ENCODE measurements at places on chromosomes 7 and 10. TPM values are rescaled to one million over a fixed set of nuclear protein-coding genes. Genes with fewer than 3 reads are reported as not detected.

Gene CHST15
- total RNA-seq = 148 TPM

Gene FFAR4
- total RNA-seq = not detected

Gene C10orf90
- total RNA-seq = not detected

Gene CCDC3
- 26.1 TPM for total RNA-seq

Gene LEP
- not detected for total RNA-seq

Gene TMEM225B
- 0.46 TPM for total RNA-seq

Gene HOXA6
- not detected for total RNA-seq

Gene ASAH2B
- 5.7 TPM for total RNA-seq

GRCh38 chr10:60299961-60300883 is 89.5 kb downstream of the ANK3 start:
- H3K36me3 ChIP-seq = no peaks in the 10 kb centered on the region
- H3K4me3 ChIP-seq = no peak overlapping the region
- H3K27me3 ChIP-seq = no peaks in the 10 kb centered on the region
- peak overlapping the region; percentile 20 for H3K27ac ChIP-seq

DNA sequence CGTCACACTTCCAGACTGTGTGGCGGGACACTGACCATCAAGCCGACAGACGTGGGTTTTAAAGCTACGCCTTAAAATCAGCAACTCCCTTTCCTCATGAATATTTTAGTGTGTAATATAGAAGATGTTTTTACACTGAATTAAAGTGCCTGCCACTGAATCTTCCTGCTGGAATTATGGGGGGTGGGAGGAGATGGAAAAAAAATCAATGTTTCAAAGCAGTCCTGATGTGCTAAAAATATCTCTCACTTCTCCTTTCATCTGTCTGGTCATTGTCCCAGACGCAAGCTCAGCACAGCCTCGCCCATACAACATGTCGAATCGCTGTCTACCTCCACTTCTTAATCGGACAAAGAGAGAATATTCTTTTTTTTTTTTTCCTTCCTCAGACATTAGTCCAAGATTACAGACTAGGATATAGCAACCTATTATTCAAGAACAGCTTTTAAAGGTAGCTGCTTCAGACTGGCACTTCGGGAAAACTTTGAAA is 165.1 kb upstream of the KLF14 start:
- no peak overlapping the region for H3K27ac ChIP-seq
- DNase-seq = no peak
- peaks cover 9% of the 10 kb centered on the region for H3K27me3 ChIP-seq
- H3K4me3 ChIP-seq = no peak overlapping the region
- H3K4me1 ChIP-seq = peaks cover 17% of the 10 kb centered on the region
- H3K36me3 ChIP-seq = no peaks in the 10 kb centered on the region

- H3K4me3 ChIP-seq = no peak overlapping the region
- H3K36me3 ChIP-seq = no peaks in the 10 kb centered on the region
- H3K27ac ChIP-seq = no peak overlapping the region
- no peak for DNase-seq
- H3K27me3 ChIP-seq = no peaks in the 10 kb centered on the region
- H3K4me1 ChIP-seq = no peaks in the 10 kb centered on the region
Measured at GRCh38 chr7:47511699-47512370, 70.1 kb downstream of the TNS3 start.

DNA sequence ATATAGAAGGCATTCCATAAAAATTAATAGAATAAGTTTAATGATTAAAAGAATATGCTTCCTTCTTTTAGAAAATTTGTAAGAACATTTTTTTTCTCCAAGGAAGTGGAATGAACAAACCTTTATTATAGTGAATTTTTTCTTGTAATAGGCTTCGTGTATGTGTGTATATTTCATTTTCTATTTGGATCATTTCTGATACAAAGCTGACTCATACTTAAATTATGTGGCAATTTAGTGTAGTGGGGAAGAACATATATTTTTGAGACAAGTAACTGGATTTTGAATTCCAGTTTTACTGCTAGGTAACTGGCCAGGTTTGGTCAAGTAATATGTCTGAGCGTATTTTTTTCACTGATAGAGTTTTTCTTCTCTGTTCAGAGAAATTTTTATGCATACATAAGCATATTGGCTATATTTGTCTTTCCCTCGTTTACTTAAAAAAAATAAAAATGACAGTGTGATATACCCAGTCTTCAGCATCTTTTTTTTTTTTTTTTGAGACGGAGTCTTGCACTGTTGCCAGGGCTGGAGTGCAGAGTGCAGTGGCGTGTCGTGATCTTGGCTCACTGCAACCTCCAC is 50.8 kb downstream of the CDK13 start:
- H3K27me3 ChIP-seq = no peaks in the 10 kb centered on the region
- no peak for DNase-seq
- H3K4me1 ChIP-seq = no peaks in the 10 kb centered on the region
- no peak overlapping the region for H3K27ac ChIP-seq

DNA sequence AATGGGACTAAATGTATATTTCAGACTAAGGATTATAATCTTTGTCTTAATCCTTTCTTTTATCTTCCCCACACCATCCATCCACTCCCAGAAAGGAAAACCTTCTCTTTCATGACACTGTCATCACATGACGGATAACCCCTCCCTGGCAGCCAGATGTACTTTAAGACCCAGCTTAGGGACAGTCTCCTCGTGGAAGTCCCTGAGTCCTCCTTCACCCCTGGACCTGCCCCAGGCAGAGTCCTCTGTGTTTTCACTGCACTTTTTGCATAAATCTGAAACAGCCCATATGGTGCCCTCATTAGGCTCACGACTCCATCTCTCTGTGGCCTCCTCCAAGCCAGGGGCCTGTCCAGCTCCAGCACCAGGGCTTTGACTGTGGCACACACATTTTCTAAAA is 16.0 kb downstream of the NRAP start:
- peaks cover 3% of the 10 kb centered on the region for H3K27me3 ChIP-seq
- DNase-seq = no peak
- no peaks in the 10 kb centered on the region for H3K4me1 ChIP-seq

DNA sequence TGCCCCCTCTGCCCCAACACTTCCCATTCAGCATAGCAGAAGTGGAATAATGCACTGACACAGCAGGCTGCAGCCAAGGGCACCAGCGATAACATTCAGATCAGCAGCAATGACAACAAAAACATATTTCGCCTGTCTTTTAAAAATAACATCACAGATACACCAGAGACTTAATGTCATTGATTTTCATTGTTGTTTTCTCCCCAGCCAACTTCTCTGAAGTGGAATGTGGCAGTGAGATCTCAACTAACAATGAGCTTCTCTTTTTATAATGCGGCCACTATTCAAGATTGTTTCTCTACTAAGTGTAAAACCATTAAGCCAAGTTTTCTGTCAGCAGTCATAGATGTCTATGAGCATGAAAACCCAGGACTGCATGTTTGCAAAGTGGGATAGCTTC is 158.2 kb upstream of the TMEM229A start:
- no peak for DNase-seq
- H3K27me3 ChIP-seq = no peaks in the 10 kb centered on the region
- H3K27ac ChIP-seq = no peak overlapping the region
- no peaks in the 10 kb centered on the region for H3K4me1 ChIP-seq

DNA sequence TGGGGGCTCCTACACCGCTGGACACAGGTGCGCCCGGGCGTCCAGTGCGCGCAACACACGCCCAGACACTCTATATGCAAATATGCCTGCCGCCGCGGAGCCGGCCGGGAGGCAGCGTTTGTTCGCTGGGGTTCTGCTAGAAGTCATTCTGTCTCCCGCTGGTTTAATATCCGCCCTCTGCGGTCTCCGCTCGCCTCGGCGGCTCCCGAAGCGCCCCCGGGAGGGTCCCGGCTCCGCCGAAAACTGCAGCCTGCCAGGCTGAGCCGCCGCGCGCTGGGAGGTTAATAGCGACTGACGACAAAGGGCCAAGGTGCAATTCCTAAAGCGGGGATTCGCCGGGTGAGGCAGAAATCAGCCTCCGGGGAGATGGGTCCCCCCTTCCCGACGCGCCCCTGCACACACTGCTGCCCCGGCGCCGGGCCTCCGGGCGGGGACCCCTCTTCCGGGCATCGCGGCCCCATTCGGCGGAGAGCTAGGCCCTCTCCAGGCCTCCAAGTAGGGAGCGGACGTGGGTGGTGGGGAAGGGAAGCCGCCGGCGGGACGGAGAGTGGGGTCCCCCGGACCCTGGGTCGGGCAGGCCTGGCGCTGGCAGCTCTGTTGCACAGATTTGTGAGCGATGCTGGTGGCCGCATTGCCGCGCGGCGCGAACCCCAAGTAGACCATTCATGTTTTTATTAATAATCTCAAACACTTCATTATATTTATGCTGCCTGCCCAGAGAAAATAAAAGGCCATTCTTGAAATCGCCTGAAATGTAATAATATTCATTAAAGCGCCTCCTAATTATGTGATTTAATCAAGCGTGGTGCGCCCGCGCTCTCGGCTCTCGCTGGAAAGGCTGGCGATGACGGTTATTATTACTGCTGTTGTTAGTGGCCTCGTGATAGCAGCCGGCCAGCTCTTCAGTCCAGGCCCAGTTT is 9.1 kb downstream of the EN2 start:
- peaks cover 30% of the 10 kb centered on the region for H3K27me3 ChIP-seq
- no peak overlapping the region for H3K27ac ChIP-seq
- peak; percentile 87 for DNase-seq
- H3K4me1 ChIP-seq = peaks cover 20% of the 10 kb centered on the region

GRCh38 chr7:45882465-45882810 is 5.8 kb upstream of the IGFBP1 start:
- H3K4me1 ChIP-seq = peaks cover 14% of the 10 kb centered on the region
- H3K27ac ChIP-seq = no peak overlapping the region
- peaks cover 5% of the 10 kb centered on the region for H3K27me3 ChIP-seq
- no peak for DNase-seq
- no peak overlapping the region for H3K4me3 ChIP-seq

- no peak for DNase-seq
- no peak overlapping the region for H3K4me3 ChIP-seq
- H3K27ac ChIP-seq = no peak overlapping the region
- no peaks in the 10 kb centered on the region for H3K4me1 ChIP-seq
Measured at GRCh38 chr10:59018977-59019376, 157.5 kb upstream of the PHYHIPL start.

- no peak for DNase-seq
- H3K27ac ChIP-seq = peak overlapping the region; percentile 90
- H3K27me3 ChIP-seq = peaks cover 3% of the 10 kb centered on the region
- peaks cover 27% of the 10 kb centered on the region for H3K4me1 ChIP-seq
Measured at GRCh38 chr10:7475939-7476338, 65.1 kb upstream of the SFMBT2 start.

DNA sequence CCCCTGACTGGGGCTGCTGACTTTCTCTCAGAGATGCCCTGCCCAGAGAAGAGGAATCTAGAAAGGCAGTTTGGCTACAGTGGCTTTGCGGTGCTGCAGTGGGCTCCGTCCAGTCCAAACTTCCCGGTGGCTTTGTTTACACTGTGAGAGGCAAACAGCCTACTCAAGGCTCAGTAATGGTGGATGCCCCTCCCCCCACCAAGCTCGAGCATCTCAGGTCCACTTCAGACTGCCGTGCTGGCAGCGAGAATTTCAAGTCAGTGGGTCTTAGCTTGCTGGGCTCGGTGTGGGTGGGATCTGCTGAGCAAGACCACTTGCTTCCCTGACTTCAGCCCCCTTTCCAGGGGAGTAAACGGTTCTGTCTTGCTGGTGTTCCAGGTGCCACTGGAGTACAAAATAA is 734.5 kb upstream of the LRRN3 start:
- no peaks in the 10 kb centered on the region for H3K4me1 ChIP-seq
- no peak for DNase-seq
- H3K27ac ChIP-seq = no peak overlapping the region
- no peak overlapping the region for H3K4me3 ChIP-seq
- H3K36me3 ChIP-seq = no peaks in the 10 kb centered on the region

DNA sequence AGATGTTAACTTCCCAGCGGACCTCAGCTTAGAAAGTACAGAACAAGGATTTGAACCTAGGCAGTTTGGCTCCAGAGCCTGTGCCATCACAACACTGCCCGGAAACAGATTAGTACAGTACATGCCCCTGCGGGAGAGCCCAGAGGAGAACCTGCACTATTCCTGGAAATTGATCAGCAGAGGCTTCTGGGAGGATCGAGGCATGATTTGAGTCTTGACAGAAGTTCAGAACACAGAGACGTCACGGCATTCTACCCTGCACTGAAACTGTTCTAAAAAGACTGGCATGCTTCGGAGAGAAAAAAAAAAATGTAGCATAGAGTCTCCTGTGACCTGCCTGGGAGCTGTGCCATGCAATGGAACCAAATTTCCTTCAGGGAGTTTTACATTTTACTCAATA is 9.2 kb upstream of the IL6 start:
- H3K27me3 ChIP-seq = peaks cover 2% of the 10 kb centered on the region
- no peak overlapping the region for H3K27ac ChIP-seq
- no peak overlapping the region for H3K4me3 ChIP-seq
- no peaks in the 10 kb centered on the region for H3K4me1 ChIP-seq
- DNase-seq = no peak

DNA sequence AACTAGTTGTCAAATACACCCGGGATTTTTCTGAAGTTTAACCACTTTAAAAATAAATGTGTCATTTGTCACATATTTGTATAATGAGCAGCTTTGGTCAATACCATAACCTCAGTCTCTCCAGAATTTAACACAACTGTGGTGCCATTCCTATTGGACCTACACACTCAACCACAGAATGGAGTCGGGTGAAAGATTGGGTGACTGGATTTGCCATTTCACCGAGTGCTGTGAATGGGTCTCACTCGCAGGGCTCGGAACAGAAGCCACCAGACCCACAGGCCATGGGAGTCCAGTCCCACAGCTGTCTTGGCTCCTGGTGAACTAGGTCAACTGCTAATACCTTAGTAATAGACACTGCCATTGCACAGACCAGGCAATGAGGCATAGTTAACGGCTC is 298.4 kb downstream of the CCDC3 start:
- DNase-seq = no peak
- peaks cover 3% of the 10 kb centered on the region for H3K27me3 ChIP-seq
- no peaks in the 10 kb centered on the region for H3K36me3 ChIP-seq
- H3K27ac ChIP-seq = no peak overlapping the region
- peaks cover 24% of the 10 kb centered on the region for H3K4me1 ChIP-seq
- H3K4me3 ChIP-seq = no peak overlapping the region

DNA sequence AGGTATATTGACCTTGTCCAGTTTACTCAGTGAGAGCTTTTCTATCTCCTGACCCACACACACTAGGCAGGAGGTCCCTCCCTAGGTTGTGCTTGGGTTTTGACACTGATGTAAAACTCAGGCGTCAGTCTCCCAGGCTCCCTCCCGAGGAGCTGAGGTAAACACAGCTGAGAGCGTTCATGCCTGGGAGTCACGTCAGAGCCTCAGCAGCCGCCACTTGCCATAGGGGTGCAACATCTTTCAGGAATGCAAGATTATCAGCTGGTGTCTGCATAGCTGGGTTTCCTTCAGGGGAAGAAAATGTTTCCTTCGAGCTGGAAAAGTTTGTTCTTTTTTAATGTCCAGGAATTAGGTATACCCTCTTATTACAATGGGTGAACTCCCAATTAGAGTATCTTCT is 70.6 kb downstream of the FGFR2 start:
- no peak overlapping the region for H3K4me3 ChIP-seq
- no peaks in the 10 kb centered on the region for H3K36me3 ChIP-seq
- no peak overlapping the region for H3K27ac ChIP-seq

GRCh38 chr10:115706488-115707076 is 566.4 kb downstream of the GFRA1 start:
- H3K36me3 ChIP-seq = no peaks in the 10 kb centered on the region
- H3K27me3 ChIP-seq = no peaks in the 10 kb centered on the region
- H3K27ac ChIP-seq = no peak overlapping the region
- no peaks in the 10 kb centered on the region for H3K4me1 ChIP-seq
- no peak overlapping the region for H3K4me3 ChIP-seq

GRCh38 chr7:102821994-102822747 is 73.4 kb downstream of the FAM185A start:
- H3K36me3 ChIP-seq = no peaks in the 10 kb centered on the region
- no peak overlapping the region for H3K27ac ChIP-seq
- H3K4me3 ChIP-seq = no peak overlapping the region
- no peaks in the 10 kb centered on the region for H3K4me1 ChIP-seq
- peaks cover 1% of the 10 kb centered on the region for H3K27me3 ChIP-seq

GRCh38 chr7:65975814-65976445 is 6.1 kb downstream of the GUSB start:
- H3K4me3 ChIP-seq = no peak overlapping the region
- H3K27me3 ChIP-seq = peaks cover 4% of the 10 kb centered on the region
- DNase-seq = no peak

All from endothelial cell (in vitro differentiated cells).